ENCODE measurements at places on chromosomes 4 and X.
A peak's percentile ranks its signal among the peaks of the same experiment; 100 is the strongest.

GRCh38 chr4:55955710-55956109, 7.0 kb downstream of the CEP135 start:
- no peak for DNase-seq

DNA sequence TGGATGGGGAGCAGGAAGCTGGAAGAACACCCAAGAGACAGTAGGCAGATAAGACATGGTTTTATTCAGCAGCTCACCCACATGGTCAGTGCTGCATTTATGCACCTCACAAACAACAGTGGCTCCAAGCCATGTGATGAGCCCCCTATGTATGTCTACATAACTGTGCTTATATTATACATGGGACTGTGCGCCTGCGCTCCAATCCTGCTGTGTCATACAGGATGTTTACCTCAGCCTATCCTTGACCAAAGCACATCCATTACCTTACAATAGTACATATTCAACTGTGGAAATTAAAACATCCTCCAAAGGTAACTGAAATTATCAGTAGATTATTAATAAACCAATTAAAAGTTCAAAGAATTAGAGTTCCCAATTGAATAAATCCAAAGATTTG, 44.1 kb upstream of the SGMS2 start:
- DNase-seq: no peak

DNA sequence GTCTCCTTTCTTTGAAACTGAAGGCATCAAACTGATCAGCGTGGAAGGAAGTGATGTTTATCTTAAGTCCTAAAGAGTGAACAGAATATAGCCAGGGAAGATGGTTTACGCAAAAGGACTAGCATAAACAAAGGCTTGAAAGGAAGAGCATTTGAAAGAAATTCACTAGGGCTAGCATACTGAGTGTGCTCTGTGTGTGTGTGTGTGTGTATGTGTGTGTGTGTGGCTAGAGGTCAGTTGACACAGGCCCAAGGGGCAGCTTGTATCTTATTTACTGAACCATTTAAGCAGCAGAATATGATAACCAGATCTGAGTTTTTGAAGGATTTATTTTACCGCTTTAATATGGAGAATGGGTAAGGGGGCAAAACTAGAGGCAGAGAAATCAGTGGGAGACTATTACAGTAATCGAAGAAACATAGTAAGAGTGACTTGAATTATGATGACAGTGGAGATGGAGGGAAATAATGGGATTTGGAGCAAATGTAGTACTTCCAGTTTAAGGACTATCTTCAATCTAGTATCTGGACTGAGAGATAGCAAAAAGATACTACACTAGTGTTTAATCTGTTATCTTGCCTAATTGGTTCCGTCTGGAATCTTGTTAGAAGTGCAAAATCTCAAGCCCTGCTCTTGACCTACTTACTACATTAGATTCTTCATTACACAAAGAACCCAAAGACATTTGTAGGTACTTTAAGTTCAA, 36.9 kb downstream of the CEP44 start:
- DNase-seq: no peak

DNA sequence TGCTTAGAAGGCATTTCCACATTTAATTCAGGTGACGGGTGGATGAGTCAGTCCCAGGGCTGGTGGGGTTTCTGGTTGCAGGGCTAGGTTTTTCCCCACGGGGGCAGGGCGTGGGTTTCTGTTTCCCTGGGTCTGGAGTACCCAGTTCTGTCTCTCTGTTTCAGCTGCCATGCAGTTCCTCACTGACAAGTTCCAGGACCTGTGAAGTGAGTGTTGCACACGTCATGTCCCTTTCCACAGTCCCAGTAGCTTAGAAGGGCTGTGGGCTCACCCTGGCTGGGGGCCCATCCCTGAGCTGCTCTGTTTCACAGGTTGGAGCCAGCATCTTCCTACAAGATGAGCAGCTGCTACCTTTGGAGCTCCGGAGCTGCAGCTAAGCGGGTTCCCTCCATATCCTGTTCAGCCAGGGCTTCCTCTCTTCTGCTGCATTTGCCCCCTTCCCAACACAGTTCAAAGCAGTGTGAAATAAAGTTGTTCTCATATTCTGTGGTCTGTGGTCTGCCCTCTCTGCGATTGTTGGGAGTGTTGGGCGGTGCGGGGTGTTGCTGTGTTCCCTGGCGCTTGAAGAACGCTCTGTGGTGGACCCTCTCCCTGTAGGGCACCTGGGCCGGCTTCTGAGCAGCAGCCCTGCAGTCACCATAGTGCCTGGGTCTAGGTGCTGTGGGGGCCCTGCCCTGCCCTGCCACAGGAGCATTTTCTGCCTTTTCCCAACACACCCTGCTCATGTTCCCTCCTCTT, 3.9 kb downstream of the LOC101059915 start:
- DNase-seq: no peak

GRCh38 chrX:101429934-101430333, 21.9 kb downstream of the HNRNPH2 start:
- DNase-seq: no peak

GRCh38 chr4:38415682-38416081, 248.3 kb upstream of the KLF3 start:
- DNase-seq: no peak

DNA sequence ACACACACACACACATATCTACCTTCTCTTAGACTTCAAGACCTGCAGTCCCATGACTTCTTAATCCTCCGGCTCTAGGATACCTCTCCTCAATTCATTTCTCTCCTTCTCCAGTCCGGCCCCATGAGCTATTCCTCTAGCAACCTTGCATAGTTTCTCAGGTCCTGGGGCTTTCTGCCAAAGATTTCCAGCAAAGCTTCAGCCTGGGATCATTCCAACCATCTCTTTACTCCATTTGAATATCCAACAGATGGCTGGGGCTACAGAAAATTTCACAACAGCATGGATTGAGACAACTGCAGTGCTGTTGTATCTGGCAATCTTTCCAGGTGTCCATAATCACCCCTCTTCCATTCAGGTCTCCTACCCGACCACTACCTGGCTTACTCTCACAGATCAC, 184.1 kb downstream of the DCHS2 start:
- no peak for DNase-seq

- DNase-seq: no peak
These were observed 11.0 kb upstream of the CTBP1 start for GRCh38 chr4:1259966-1260365.

- no peak for DNase-seq
These were observed 122.4 kb upstream of the NPY2R start for GRCh38 chr4:155085843-155086530.

DNA sequence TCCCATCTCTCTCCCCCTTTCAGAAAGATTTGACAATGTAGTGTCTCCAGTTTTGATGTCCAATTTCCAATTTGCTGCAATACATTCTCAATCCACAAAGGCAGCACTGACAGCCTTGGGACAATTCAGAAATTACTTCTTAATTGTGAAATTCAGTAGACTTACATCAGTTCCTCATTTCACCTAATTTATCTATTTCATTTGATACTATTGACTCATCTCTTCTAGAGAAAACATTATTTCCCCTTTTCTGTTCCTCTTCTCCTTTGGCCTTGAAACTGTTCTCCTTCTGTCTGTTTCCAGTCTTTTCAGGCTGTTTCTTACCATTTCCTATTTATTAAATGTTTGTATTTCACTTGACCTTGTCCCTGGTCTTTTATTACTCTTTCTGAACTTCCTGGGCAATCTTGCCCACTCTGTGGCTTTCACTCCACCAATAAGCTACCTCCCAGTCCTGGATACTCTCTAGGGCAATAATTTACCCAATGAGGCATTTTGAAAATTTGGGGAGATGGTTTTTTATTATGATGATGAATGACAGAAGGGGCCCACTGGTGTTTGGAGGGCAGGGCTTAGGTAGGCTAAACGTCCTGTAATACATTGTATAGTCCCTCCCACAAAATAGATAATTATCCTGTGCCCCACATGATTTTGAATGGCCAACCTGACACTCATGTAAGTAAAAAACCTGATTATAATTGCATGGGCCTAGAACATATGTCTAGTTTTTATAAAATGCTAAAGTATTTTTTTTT, 498.0 kb upstream of the BOD1L1 start:
- DNase-seq: no peak

GRCh38 chr4:37803348-37803973, 23.0 kb upstream of the PGM2 start:
- DNase-seq: peak; percentile 36

GRCh38 chrX:132025041-132025440, 1.9 kb downstream of the STK26 start:
- DNase-seq: no peak

- no peak for DNase-seq
These were observed 124.2 kb upstream of the EOLA2 start for GRCh38 chrX:150062292-150063137.

DNA sequence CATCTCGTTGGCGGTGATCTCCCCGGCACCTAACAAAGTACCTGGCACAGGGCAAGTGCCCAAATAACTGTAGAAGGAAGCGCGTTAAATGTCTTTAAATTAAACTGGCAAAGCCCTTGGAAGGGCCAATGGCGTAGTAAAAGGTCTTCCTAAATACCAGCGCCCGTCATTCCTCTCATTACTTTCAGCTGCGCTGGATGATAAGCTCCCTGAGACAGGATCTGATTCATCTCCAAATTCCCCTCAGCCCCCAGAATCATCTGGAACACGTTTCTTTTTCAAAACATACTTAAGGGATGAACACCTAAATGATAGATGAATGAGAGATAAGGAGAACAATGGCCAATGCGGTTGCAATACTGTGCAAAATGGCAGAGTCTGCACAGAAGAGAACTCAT, 95.1 kb downstream of the AFAP1 start:
- peak; percentile 63 for DNase-seq

DNA sequence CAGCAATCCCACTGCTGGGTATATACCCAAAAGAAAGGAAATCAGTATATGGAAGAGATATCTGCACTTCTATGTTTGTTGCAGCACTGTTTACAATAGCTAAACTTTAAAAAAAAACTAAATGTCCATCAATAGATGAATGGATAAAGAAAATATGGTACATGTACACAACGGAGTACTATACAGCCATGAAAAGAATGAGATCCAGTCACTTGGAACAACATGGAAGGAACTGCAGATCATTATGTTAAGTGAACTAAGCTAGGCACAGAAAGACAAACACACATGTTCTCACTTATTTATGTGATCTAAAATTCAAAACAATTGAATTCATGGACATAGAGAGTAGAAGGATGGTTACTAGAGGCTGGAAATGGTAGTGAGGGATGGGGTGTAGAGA, 400.7 kb downstream of the ZNF674 start:
- no peak for DNase-seq

DNA sequence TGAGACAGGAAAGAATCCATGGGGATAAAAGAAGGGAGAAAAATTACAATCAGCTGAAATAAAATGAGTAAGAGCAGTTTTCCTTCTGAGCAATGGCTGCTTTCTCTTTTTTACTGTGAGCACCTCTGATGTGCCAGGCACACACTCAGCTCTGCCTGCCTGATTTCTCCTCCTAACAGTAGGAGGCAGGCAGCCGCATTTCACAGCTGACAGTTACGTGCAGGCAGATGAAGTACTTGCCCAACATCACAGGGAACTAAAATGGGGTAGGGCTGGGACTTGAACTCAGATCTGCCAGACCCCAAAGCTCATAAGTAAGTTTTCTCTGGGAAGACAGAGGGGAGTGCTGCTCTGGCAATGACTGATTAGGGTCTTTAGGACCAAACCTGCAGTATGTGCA, 54.6 kb downstream of the C4orf50 start:
- no peak for DNase-seq

- peak; percentile 31 for DNase-seq
These were observed 151.5 kb downstream of the PDLIM5 start for GRCh38 chr4:94603170-94603747.

- peak; percentile 24 for DNase-seq
These were observed 96.4 kb downstream of the EMCN start for GRCh38 chr4:100421361-100421978.

DNA sequence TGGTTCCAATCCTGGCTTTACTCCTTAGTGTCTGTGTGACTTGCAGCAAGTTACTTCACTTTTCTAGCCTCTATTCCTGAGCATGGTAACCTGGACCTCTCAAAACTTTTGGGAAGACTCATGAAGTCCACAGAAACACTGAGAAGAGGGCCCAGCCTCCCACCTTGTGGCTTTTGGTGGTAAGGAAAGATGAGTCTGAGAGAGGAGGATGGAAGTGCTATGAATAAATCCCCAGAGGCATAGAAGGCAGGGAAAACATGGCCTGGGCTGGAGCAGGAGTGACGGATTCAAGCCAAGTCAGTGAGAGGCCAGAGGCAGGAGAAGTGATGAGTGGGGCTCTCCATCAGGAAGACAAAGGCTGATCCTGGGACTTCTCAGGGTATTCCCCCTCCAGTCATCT, 10.9 kb upstream of the MAGEA4 start:
- DNase-seq: no peak

- DNase-seq: peak; percentile 24
These were observed 97.1 kb downstream of the MRPL1 start for GRCh38 chr4:77959566-77960338.

GRCh38 chr4:170014359-170015011, 11.7 kb downstream of the MFAP3L start:
- DNase-seq: no peak

DNA sequence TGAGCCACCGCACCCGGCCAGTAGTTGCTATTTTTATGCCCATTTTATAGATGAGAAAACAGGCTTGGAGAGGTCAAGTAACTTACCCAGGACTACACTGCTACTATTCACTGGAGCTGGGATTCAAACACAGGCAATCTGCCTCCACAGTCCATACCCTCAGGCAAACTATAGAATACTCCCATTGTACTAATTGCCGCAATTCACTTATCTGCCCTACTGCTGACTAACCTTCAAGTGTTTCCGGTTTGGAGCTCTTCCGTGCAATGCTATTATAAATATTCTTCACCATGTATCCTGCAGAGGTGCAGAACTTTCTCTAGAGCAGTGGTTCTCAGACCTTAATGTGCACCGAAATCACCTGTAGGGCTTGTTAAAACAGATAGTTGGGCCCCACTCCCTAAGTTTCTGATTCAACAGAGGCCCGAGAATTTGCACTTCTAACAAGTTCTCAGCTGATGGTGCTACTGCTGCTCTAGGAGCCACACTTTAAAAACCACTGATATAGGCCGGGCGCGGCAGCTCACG, 1.9 kb upstream of the G3BP2 start:
- DNase-seq: no peak

DNA sequence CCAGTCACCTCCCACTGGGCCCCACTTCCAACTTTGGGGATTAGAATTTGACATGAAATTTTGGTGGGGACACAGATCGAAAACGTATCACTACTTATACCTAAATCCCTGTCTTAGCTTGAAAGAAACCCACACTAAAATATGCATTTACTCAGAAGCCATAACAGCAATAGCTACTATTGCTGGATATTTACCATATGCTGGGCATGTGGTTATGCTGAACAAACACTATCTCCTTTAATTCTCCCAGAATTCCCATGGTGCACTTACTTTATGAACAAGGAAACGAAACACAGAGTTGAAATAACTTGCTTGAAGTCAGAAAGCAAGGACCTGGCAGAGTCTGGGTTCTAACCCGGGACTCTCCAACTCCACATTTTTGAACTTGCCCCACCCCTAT, 39.3 kb downstream of the CYTL1 start:
- no peak for DNase-seq

DNA sequence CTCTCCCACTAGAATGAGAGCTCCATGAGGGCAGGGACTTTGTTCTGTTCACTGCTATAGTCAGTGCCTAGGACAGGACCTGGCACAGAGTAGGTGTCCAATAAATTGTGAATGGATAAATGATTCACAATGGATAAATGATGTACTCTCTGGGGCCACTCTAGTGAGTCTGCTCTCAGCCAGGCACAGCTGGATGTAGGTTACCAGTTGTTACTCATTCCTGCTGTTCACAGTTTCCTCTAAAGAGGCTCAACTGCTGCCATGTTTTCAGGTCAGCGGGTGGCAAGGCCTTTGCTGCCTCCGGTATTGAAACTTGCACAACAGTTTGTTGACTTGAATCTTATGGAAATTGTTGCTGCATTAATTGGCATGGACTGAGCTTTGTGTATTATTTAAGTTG, 99.1 kb downstream of the NHSL2 start:
- no peak for DNase-seq

- DNase-seq: no peak
These were observed 291.6 kb downstream of the CAMK2D start for GRCh38 chr4:113469926-113470325.

Measured in RWPE1 (cell line).